ENCODE measurements at places on chromosomes 12 and 14. TPM values are rescaled to one million over a fixed set of nuclear protein-coding genes. Genes with fewer than 3 reads are reported as not detected.

The ACVRL1 gene
- 0.20 TPM for total RNA-seq

The LTBR gene
- total RNA-seq, result 246 TPM

The SAMD4A gene
- 12.0 TPM for total RNA-seq

The DPF3 gene
- 0.13 TPM for total RNA-seq

The PAPLN gene
- 5.6 TPM for total RNA-seq

The CDCA4 gene
- 44.5 TPM for total RNA-seq

The PCED1B gene
- total RNA-seq, result 19.7 TPM

The C12orf54 gene
- total RNA-seq, result not detected

The PRPH gene
- total RNA-seq, result 1.6 TPM

The DPPA3 gene
- not detected for total RNA-seq

The CLBA1 gene
- 17.8 TPM for total RNA-seq
